B cell (primary cell): ENCODE measurements at places on chromosomes 16 and 17.

DNA sequence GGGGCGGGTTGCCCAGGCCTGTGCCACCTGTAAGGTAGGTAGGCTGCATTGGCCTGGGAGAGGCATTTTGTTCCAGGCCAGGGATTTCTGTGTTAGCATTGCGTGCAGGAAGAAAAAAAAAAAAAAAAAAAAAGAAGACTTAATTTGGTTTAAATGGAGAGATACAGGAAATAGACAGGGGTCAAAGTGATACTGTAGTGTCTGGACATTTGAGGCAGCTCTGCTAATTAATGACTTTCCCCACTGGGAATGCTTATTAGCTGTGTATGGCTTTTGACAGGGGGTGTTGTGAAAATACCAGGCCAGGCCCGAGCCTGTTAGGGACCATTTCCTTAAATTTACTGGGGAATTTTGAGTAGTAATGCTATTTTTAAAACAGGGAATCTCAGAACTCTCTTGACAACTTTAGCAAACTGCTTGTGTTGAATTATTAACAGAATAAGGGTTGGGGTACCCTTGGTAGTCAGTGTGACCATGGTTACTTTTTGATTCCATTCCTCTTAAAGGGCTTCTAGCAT is 1.0 kb downstream of the MAP2K4 start:
- DNase-seq, result no peak

- no peak for DNase-seq
Measured at GRCh38 chr16:51442141-51442870, 291.2 kb upstream of the SALL1 start.

DNA sequence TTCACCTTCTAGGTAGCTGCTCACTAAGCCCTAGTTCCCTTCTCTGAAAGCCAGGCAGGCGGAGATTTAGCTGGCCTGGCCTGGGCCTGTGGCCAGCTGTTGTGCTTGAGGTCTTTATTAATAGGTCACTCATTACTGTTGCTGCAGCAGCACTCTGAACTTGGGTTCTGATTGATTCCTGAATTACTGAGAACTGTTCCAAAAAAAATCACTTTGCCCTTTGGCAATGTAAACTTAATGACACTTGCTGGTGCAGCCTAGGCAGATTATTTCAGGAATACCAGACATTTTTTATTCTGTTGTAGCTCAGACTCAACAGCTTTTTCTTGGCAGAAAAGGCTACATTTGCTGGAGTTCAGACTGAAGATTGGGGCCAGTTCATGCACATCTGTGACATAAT is 2.7 kb downstream of the TOM1L1 start:
- no peak for DNase-seq

- DNase-seq, result no peak
Measured at GRCh38 chr17:704111-704864, 10.4 kb downstream of the VPS53 start.

- no peak for DNase-seq
Measured at GRCh38 chr17:63753215-63753614, 11.6 kb upstream of the STRADA start.

- no peak for DNase-seq
Measured at GRCh38 chr16:89052191-89052889, 41.3 kb upstream of the ACSF3 start.

DNA sequence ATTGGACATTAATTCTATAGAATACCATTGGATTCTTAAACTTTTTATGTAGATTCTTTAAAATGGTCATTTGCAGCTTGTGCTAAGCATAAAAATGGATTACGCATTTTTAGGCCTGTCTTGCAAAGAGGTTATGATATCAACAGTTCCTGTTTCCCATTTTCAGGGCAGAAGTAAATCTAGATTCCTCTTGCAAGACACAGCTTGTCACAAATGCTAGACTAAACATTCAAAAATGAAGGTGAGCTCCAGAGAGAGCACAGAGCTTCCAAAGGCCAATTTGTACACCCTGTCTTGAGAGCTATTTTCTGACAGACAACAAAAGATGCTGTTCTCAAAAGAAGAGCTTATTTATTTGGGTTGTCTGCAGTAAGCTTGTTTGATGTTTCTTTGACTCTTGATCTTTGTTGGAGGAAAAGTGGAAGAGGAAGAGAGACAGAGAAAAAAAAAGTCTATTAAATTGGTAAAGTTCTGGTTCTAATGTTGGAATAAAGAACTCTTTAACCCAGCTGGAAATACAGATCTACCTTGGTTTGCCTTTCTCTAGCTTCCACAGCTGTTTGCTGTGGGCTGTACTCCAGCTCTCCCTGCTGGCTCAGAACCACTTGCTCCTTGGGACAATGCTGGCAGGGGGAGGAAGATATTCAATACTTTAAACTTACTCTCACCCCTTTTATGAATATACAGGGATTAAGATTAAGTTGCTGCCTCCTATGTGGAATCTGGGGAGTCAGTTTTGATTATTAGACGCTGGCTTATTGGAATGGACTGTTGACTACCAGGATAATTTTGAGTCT is 651.8 kb downstream of the CDH11 start:
- no peak for DNase-seq

GRCh38 chr17:45013021-45013997 is 38.1 kb downstream of the DCAKD start:
- no peak for DNase-seq

DNA sequence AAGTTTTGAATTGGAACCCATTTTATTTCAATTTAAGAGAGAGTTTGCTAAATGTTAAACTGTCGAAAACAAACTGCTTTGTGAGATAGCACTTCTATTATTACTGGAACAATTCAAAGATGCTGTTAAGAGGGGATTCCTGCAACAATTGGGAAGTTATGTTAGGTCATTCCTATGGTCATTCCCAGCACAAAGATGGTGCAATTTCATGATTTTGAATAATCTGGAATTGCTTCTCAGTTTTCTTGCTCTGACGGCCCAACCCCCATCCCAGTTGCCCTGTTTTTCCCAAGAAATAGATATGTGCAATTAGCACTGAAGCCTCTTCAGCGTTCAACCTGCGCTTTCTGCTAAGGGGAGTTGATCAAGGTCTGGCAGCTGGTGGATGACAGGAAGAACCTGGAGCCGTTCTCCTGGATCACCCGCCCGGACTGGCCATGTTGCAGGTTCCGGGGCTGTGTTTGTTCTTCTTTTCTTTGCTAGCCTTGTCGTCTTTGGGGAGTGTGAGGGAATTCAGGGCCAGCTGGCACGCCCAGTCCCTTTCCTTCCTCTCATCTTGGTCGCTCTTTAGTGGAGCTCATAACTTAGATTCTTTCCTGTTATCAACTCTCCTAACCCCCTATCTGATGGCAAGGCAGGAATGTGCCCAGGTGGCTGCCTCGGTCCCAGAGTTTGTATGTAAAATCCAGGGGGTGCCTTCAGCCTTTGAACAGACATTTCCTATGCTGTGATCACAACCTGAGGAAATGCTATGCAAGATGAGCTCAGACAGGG is 29.0 kb upstream of the IRF8 start:
- no peak for DNase-seq

DNA sequence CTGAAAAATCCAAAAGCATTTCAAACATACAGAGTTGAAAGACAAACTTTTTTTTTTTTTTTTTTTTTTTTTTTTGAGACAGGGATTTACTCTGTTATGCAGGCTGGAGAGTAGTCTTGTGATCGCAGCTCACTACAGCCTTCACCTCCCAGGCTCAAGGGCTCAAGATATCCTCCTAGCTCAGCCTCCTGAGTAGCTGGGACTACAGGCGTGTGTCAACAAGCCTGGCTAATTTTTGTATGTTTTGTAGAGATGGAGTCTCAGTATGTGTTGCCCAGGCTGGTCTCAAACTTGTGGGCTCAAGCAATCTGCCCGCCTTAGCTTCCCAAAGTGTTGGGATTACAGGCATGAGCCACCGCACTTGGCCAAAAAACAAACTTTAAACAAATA is 64.2 kb upstream of the KIFC3 start:
- no peak for DNase-seq

DNA sequence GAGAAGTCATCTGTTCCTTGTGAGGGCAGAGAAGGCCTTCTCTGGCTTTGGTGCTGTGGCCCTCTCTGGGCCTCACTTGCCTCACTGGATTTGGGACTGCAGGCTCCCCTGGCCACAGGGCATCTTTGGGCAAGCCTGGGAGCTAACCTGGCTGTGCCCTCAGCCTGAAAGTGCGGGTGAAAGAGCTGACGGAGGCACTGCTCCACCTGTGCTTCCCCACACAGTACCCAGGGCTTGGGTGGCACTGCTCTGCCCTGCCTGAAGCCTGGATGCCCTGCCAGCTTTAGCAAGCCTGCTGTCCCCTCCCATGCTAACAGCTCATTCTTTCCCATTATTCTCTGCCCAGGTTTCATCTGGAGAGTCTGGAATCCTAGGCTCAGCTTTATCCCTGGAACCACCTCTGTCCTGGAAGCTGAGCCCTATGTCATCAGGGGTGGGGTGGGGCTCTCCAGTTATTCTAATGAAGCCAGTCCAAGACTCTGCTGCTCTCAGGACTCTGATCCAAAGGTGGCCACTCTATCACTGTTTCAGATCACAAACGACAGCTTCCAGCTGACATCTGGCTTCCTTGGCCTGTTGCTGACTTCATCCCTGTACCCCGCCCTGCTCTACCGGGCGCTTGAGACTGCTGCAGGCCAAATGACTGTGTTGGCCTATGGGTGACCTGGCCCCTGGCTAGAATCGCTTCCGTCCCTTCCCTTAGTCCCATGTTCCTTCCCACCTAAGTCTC is 29.3 kb downstream of the HIC1 start:
- DNase-seq, result no peak

- no peak for DNase-seq
Measured at GRCh38 chr16:67862623-67863583, 9.9 kb upstream of the EDC4 start.

GRCh38 chr16:11412175-11412904 is 67.1 kb downstream of the RMI2 start:
- DNase-seq, result no peak

DNA sequence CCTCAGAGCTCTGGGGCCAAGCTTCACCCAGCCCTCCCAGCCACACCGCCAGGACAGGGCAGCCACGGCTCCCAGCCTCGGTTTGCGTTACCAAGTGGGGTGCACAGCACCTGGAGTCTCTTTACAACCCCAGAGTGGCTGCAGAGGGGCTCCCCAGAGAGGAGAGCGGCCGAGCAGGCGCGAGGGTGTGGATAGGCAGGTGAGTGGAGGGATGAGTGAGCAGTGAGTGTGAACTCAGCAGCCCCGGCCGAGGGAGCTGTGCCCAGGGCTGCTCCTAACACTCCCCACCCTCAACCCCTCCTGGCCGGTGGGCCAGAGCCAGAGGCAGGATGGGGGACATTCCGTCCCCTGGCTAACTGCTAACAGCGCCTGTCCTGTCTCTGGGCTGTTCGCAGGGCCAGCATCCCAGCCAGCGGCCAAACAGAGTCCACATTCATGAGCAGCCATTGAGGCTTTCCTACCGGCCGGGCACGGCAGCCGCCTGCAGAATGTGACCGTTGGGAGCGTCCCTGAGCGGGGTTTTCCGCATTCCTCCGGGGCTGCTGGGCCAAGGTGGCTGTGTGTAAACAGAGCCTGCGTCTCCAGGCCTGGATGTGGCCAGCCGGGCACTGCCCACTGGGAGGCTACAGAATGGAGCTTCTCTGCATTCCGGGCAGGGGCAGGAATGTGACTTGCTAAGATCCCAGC is 5.3 kb downstream of the ZNF469 start:
- no peak for DNase-seq

- peak; percentile 96 for DNase-seq
Measured at GRCh38 chr17:28738680-28739384, 5.0 kb upstream of the TRAF4 start.

DNA sequence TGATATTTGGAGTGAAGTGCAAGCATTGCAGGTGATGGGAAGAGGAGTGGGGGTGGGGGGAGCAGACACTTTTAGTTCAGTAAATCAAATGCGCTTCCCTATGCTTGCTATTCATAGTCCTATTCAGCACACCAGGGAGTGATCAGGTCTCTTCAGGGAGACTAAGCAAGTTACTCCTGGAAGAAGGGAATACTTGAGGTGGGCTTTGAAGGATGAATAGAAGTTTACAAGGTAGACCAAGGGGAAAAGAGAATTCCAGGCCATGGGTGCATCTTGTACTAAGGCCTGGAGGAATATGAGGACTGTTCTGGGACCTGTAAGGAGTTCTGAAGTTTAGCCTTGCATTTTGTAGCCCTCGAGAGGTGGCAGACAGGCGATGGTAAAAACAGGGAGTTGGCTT is 40.1 kb upstream of the LGALS9 start:
- DNase-seq, result no peak

DNA sequence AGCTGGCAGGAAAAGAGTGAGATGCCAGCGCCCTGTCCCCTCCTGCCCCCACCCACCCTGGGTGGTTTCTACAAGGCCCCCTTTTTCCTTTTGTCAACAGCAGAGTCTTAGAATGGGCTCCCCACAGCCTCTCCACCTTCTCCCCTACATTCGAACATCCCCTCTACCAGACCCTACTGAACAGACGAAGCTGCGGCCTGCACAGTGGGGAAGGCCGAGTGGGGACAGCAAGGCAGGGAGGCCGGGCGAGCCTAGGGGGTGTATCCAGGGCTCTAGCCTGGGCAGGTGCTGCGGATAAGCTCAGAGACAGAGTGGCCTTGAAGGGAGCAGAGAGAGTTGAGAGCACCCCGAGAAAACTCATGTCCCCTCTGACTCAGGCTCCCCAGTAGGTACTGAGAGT is 7.4 kb downstream of the ZACN start:
- no peak for DNase-seq

- DNase-seq, result no peak
Measured at GRCh38 chr17:47718634-47719405, 14.2 kb upstream of the TBX21 start.

- no peak for DNase-seq
Measured at GRCh38 chr17:49316258-49316570, 45.8 kb downstream of the ZNF652 start.

- DNase-seq, result no peak
Measured at GRCh38 chr17:15649861-15650421, 30.4 kb upstream of the FBXW10B start.

- DNase-seq, result no peak
Measured at GRCh38 chr16:89506113-89506504, 2.1 kb upstream of the SPG7 start.

DNA sequence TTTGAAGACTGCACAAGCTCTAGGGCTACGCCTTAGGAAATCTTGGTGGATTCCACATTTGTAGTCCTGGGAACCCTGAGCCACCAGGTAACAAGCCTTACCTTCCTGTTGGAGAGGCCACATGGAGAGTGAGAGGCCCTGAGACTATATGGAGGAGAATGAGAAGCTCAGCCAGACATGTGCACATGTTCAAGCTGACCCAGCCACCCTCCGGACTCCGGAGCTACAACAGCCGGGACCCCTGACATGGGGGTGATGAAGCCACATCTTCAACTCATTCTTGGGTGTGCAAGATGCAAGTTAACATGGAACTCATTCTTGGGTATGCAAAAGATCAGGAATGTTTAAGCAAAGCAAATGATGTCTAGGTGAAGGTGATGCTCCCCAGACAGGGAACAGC is 62.7 kb downstream of the GNA13 start:
- no peak for DNase-seq
